NCI-H2171 (cell line): ENCODE measurements at places on chromosomes 12 and 14.

DNA sequence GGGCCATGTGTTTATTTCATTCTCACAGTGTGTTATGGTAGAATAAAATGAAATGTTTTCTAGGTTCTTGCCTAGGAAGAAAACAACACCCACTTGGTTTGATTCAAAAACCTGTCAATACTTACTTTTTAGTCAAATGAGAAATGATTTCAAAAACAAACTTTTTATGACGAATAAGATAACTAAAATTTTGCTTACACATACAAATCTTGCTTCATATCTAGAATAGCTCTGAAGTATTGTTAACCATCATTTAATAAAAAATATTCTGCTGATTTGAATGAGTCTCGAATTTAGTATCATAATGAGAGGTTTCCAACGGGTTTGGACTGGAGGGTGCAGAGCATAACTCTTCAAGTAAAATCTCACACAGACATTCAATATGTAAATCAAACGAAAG lies 23.2 kb downstream of the SLCO1C1 start:
- DNase-seq: no peak

GRCh38 chr12:89352242-89352491 lies 134 bp downstream of the DUSP6 start:
- no peak for DNase-seq

DNA sequence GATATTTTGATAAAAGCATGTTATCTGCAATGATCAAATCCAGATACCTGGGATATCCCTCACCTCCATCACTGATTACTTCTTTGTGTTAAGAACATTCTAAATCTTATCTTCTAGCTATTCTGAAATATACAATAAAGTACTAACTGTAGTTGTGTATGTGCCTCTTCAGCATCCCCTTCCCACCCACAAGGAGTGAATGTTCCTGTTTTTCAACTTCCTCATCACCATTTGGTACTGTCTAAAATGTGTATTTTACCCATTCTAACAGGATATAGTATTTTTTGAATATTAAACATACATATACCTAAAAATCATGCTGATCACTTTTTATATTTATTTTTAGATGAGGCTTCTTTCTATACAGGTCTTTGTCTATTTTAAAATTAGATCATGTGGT lies 1252.6 kb downstream of the TMEM121 start:
- no peak for DNase-seq

GRCh38 chr12:54028314-54029201 lies at the start of gene HOXC6:
Gene HOXC6, plus strand, starts transcription at chr12:54028440. Its CDS starts 82 bp downstream, at chr12:54028522.
- peak; percentile 11 for DNase-seq

DNA sequence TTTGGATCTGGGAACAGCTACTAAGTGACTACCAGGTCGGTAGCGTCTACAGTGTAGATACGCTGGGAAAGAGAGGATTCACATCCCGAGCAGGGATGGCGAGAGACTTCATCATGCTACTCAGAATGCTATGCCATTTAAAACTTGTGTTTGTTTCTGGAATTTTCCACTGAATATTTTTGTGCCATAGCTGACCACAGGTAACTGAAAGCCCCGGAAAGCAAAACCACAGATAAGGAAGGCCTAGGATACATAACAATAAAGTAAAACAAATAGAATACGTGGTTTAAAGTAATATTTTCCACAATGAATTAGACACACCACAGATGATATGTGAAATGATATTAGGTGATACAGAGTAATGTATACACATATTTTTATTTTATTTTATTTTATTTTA lies 7.9 kb upstream of the HCAR1 start:
- DNase-seq: no peak

GRCh38 chr12:92614001-92614400 lies 88.8 kb upstream of the PLEKHG7 start:
- DNase-seq: no peak

DNA sequence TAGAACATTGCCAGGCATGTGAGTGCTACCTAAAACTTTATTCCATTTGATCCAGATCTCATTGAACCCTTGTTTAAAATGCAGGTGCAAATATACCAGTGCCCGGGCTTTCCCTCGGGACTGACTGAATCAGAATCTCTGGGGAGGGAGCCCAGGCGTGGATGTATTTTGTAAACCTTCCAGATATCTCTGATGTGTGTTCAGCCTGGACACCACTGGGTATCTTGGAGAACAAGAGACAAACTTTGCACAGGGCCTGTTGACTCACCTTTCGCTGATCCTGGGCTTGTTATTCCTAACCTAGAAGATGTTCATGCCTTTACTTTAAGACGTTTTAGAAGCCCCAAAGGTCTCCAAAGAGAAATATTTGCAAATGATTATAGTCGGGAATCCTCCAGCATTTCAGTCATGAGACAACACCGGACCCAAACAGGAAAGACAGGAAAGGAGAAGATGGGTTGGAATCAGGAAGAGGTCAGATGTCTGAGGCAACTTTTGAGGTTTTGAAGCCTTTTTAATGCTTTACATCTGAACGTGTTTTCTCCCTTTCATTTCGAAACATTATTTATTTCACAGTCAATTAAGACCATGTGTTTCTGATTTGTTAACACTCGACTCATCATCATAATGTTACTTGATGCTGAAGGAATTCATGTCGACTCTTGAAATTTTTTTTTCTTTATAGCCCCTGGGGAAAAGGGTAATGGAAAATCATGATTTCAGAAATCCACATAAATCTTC lies 118.6 kb downstream of the PLXNC1 start:
- DNase-seq: no peak
